Ureter (tissue), 1 donor: ENCODE measurements at places on chromosomes 7 and 10.

DNA sequence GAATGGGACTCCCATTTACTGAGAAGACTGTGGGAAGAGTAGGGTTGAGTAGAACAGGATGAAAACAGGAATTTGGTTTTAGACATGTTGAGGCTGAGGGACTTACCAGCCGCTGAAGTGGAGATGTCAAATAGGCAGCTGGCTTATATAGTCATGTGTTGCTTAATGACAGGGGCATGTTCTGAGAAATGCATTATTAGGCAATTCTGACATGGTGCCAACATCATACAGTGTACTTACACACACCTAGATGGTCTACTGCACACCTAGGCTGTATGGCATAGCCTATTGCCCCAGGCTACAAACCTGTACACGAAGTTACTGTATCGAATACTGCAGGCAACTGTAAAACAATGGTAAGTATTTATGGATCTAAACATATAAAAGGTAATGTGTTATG is 17.5 kb downstream of the ARL3 start:
- no peak for DNase-seq

- no peak for DNase-seq
Measured at GRCh38 chr7:27166531-27167505, 1.5 kb upstream of the HOXA9 start.

- DNase-seq = no peak
Measured at GRCh38 chr7:128840326-128841170, 10.3 kb downstream of the FLNC start.

DNA sequence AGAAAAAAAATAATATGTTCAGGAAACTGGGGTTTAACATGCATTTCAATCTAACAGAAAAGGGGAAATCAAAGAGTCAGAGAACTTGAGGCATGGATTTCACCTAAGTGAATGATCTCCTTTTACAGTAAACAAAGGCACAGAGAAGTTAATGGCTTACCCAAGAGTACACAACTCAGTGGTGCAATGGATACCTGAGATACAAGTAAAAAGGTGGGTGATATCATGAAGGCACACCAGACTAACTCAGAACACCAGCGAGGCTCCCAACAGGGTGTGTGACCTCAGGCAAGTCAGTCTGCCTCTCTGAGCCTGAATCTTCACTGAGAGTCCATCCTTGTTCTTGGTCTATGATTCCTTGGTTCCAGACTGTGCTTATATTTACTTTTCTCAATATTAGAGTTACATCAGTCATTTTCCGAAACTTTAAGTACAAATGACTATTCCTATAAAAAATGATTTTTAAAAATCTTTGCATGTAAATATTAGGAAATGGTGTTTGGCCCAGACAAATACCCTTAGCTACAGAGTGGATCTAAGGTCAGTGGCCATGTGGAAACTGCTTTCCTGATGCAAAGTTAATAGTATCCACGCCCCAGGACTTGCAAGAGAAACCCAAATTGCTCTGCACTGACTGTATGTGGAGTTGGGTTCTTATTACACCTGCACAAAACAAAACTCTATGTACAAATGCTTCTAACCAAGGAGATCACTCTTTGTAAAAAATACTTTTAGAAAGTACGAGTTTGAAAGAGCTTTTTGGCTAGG is 282.8 kb upstream of the IMMP2L start:
- DNase-seq = no peak

GRCh38 chr10:50373821-50374501 is 122.6 kb upstream of the ASAH2 start:
- DNase-seq = no peak

DNA sequence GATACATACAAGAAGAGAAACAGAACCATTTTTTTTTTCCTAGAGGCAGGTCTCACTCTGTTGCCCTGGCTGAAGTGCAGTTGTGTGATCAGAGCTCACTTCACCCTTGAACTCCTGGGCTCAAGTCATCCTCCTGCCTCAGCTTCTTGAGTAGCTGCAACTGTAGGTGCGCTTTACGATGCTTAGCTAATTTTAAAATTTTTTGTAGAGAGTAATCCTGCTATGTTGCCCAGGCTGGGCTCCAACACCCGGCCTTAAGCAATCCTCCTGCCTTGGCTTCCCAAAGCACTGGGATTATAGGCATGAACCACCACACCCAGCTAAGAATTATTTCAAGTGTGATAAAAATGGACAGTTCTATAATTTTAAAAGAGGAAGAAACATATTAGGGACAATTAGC is 5.6 kb upstream of the ZEB1 start:
- DNase-seq = no peak

- peak; percentile 57 for DNase-seq
Measured at GRCh38 chr10:80289451-80290287, at the start of gene MAT1A. Gene MAT1A, minus strand, starts transcription at chr10:80289658. Its CDS starts 235 bp downstream, at chr10:80289423.

DNA sequence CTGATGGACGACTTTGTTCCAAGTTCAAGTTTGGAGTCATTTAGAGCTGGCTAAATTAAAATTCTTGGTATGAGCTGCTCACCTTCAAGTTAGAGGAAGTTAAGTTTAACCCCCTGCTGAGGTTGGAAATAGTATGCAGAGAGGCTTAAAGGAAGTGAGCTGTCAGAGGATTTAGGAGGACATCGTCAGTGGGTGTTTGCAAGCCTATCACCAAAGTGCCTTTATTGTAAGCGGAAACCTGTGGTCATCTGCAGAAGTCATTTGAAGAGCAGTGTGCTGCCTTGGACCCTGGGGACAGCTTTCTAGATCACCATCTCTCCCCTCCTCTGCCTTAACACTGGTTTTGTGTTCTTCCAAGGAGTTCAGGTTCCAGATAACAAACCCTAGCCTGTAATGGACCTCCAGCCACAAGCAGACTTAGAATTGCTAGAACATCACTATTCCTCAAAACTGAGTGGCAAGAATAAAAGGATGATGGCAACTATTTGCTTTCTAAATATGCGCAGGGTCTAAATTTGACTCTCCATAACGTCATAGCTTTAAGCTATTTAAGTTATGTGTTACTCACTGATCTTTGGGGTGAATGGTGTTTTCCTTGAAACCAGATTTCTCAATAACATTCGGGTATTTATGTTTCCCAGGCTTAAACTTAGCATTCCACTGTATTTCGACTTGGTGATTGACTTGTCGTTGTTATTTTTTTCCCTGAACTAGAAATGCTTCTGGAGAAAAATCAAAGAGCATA is 93.4 kb downstream of the SLC39A12 start:
- DNase-seq = no peak

DNA sequence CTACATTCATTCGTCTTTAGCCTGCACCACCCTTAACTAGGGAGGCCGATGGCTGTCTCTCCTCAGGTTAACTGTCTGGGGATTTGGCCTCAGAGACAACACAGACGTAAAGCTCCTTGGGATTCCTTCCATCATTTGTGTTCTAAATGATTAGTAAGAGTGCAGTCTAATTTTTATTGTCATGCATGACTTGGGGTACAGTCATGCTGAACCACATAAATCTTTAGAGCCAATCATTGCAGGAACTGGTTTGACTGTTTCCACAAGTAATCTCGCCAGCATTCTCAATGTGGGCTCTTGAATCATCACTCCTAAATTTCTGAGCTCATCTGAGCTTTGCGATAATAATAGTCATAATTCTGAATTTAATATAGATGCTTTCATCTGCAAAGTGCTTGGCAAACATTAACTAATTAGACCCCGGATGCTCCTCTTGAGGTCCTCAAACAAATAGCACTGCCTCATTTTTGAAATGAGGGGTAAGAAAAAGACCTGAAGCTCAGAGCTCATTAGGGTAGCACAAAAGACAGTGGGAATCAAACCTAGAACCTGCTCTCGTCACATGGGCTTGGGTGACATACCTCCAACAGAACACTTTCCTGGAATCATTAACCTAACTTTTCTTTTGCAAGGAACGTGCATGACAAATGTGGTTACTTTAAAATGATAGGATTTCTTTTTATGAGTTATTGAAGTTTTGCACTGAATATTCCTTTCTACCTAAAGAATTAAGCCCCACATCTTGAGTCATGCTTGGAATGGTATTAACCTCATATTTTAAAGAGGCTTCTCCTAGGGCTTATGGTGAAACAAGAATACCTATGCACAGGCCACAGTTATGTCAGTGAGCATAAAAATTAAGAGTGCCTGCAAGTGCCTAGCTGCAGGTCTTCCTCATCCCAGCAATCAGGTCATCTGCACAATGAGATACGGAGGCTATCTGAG is 118.9 kb upstream of the NRP1 start:
- no peak for DNase-seq

GRCh38 chr10:14407567-14407966 is 76.8 kb upstream of the FRMD4A start:
- DNase-seq = no peak

- DNase-seq = no peak
Measured at GRCh38 chr10:126350216-126350992, 37.9 kb downstream of the ADAM12 start.

- DNase-seq = peak; percentile 64
Measured at GRCh38 chr7:35519971-35520809, 174.7 kb downstream of the HERPUD2 start.
